Heart left ventricle (tissue), 16 donors: ENCODE measurements at places on chromosomes 3 and 15.
A peak's percentile ranks its signal among the peaks of the same experiment; 100 is the strongest.

DNA sequence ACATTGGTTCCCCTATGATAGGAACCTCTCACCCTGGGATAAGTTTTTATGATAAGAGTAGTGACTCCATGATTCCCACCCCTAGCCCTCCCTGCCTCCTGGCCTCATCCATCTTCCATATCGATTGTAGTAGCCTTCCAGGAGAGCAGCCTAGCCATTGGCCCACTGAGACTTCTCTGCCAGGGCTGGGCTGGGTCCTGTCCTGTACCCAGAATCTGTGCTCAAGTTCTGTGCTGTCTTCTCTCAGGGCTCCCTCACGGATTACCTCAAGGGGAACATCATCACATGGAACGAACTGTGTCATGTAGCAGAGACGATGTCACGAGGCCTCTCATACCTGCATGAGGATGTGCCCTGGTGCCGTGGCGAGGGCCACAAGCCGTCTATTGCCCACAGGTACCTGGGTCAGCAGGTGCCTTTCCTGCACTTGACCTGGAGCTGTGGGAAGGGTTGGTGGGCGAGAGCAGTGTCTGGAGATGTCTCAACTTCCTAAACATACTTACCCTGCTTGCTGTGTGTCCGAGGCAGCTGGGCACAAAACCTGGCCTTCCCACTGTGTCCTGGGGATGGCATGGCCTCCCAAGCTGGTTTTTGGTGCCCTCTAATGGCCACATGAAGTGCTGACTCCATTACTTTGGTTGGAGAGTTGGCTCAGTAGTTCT is 16.6 kb upstream of the EXOG start:
- peak; percentile 61 for DNase-seq
- no peak overlapping the region for H3K4me3 ChIP-seq
- H3K36me3 ChIP-seq, result peaks cover 47% of the 10 kb centered on the region
- H3K4me1 ChIP-seq, result no peaks in the 10 kb centered on the region
- H3K27me3 ChIP-seq, result no peaks in the 10 kb centered on the region
- no peak overlapping the region for H3K27ac ChIP-seq

DNA sequence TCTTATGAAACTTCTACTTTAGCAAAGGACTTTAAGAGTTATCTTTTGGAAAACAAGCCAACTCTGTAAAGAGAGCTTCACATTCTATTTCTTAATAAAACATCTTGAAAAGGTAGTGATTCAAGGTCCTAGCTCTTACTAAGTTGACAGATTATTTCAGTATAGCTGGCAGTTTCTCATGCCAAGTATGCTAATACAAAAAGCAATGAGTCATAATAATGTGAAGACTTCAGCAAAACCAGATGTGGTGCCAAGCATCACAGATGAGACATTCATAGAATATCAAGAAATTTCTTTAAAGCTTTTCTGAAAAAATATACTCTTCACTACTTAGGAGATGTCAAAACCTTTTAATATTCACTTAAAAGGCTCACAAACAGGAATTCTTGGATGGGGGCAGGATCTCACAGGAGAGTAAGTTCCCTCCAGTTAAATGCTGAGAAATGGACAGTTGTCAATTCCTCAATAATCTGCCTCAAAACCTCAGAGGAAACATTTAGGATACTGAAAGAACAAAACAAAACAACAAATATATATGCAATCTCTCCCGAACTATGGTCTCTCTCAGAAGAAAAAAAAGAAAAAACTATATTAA is 45.6 kb downstream of the DCBLD2 start:
- H3K27ac ChIP-seq, result no peak overlapping the region
- DNase-seq, result no peak
- H3K27me3 ChIP-seq, result no peaks in the 10 kb centered on the region
- peaks cover 4% of the 10 kb centered on the region for H3K4me1 ChIP-seq
- H3K4me3 ChIP-seq, result no peak overlapping the region

DNA sequence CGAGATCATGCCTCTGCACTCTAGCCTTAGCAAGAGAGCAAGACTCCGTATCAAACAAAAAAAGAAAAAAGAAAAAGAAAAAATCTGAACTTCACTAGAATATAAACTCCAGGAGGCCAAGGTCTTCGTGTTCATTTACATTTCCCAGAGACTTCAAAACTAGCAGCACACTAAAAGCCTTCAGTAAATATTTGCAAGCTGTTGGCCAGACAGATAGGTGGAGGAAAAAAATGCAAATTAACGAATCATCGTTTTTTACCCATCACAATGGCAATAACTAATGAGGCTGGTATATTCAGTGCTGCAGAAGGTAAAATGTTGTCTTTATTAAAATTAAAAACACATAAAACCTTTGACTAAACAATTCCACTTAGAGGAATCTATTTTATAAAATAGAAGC is 80.6 kb downstream of the CLASP2 start:
- H3K27me3 ChIP-seq, result no peaks in the 10 kb centered on the region
- no peak overlapping the region for H3K4me3 ChIP-seq
- peaks cover 18% of the 10 kb centered on the region for H3K36me3 ChIP-seq
- DNase-seq, result no peak
- no peaks in the 10 kb centered on the region for H3K4me1 ChIP-seq
- H3K27ac ChIP-seq, result no peak overlapping the region

DNA sequence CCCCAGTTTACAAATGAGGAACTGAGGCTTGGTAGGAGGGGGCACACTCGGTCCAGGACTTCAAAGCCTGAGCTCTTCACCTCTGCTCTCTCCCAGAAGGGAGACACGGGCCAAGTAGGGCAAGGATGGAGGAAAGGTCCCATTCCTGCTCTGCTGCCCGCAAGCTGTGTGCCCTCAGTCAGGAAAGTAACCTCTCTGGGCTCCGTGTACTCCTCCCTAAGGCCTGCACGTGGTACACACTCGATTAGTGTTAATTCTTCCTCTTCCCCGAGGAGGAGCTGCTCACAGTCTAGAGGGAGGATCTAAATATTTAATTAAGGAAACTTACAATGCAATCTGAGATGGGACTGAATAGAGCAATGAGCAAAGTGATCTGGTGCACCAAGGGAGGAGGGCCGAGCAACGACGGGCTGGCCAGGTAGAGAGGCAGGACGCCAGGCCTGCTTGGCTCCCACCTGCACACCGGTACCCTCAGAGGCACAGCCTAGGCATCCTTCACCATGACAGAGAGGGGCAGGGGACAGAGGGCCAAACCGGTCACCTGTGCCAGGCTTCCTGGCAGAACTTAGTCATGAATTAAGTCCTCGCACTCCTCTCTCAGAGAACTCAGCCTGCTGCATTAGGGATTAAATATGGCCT is 47.2 kb upstream of the IQSEC1 start:
- DNase-seq, result no peak
- no peaks in the 10 kb centered on the region for H3K4me1 ChIP-seq
- no peaks in the 10 kb centered on the region for H3K36me3 ChIP-seq
- H3K27ac ChIP-seq, result no peak overlapping the region

GRCh38 chr3:42556089-42556632 is 25.6 kb downstream of the SEC22C start:
- H3K36me3 ChIP-seq, result no peaks in the 10 kb centered on the region
- no peak overlapping the region for H3K4me3 ChIP-seq
- H3K27ac ChIP-seq, result no peak overlapping the region
- no peaks in the 10 kb centered on the region for H3K4me1 ChIP-seq
- H3K27me3 ChIP-seq, result no peaks in the 10 kb centered on the region

GRCh38 chr15:84645496-84645895 is 8.6 kb downstream of the WDR73 start:
- H3K27ac ChIP-seq, result no peak overlapping the region
- no peak overlapping the region for H3K4me3 ChIP-seq
- H3K27me3 ChIP-seq, result no peaks in the 10 kb centered on the region
- peaks cover 99% of the 10 kb centered on the region for H3K36me3 ChIP-seq
- no peaks in the 10 kb centered on the region for H3K4me1 ChIP-seq
- no peak for DNase-seq

DNA sequence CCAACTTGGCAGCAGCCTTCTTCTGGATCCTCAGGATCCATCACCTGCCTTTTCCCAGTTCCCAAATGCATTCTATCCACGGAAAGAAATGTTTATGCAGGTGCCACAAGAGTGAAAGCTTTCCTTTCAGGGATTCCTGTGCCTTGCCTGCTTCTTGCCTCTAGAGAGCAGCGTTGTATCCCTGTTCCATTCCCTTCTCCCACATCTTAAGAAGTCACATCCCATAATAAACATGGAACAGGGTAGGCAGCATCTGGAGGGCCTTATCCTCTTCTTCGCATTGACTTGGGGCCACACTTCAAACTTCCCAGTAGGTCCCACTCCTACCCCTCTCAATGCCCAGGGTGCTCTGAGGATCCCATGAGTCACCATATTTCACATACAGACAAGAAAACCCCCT is 72.7 kb upstream of the DCLK3 start:
- no peak overlapping the region for H3K27ac ChIP-seq
- no peaks in the 10 kb centered on the region for H3K27me3 ChIP-seq
- DNase-seq, result no peak
- peaks cover 63% of the 10 kb centered on the region for H3K36me3 ChIP-seq

DNA sequence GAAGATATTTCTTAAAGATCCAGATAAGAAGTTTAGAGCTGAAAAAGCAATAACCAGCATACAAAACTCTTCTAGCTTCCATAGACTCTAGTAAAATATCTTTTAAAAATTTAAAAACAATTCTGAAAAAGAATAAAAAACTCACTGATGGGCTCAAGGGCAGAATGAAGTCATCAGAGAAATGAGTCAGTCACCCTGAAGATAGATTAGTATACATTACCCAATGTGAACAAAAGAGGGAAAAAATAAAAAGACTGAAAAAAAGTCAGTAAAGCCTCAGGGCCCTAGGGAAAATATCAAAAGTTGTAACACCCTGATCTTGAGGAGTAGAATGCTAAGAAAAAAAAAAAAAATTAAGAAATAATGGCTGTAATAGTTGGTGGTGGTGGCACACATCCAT is 11.4 kb downstream of the DET1 start:
- H3K4me1 ChIP-seq, result peaks cover 4% of the 10 kb centered on the region
- H3K4me3 ChIP-seq, result no peak overlapping the region
- DNase-seq, result no peak
- H3K27me3 ChIP-seq, result no peaks in the 10 kb centered on the region

DNA sequence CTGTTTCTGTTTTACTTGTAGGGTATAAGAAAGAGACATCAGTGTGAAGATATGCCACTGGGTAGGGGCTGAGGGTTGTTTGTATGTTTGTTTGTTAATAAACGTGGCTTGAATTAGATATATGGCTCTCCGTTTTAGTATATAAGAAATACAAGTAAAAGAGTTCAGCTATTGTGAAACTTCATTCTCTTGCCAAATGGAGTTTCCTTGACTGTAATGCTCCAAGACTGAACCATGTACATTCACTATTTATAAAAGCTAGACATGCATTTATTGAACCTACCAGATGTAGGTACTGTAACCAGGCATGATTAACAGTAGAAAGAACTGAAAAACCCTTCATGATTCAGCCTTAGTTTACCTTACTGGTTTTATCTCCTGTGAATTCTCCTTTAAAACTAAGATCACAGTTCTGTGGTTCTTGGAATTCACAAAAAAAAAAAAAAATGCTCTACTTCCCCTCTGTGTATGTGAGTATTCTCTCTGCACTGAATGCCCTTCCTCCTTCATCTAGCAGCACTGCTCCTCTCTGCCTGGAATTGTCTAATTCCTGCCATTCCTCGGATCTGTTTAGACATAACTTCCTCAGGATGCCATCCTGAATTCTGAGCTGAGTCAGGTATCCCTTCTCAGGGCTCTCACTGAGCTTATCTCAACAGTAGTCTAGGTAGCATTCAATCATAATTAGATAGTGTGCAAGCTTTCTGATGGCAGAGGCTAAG is 504.4 kb downstream of the FHIT start:
- H3K4me3 ChIP-seq, result no peak overlapping the region
- DNase-seq, result no peak
- H3K27ac ChIP-seq, result no peak overlapping the region
- H3K27me3 ChIP-seq, result no peaks in the 10 kb centered on the region

GRCh38 chr3:64888165-64888564 is 200.4 kb upstream of the ADAMTS9 start:
- no peaks in the 10 kb centered on the region for H3K36me3 ChIP-seq
- H3K4me3 ChIP-seq, result no peak overlapping the region
- no peak for DNase-seq
- H3K27ac ChIP-seq, result no peak overlapping the region
- no peaks in the 10 kb centered on the region for H3K27me3 ChIP-seq

- no peak overlapping the region for H3K4me3 ChIP-seq
- H3K27me3 ChIP-seq, result no peaks in the 10 kb centered on the region
- peaks cover 8% of the 10 kb centered on the region for H3K4me1 ChIP-seq
These were observed 213.6 kb downstream of the GAP43 start for GRCh38 chr3:115836944-115837343.

GRCh38 chr3:107206141-107206540 is 171.1 kb upstream of the CCDC54 start:
- no peaks in the 10 kb centered on the region for H3K36me3 ChIP-seq
- H3K27me3 ChIP-seq, result no peaks in the 10 kb centered on the region
- no peak overlapping the region for H3K27ac ChIP-seq

- no peaks in the 10 kb centered on the region for H3K27me3 ChIP-seq
- no peak overlapping the region for H3K27ac ChIP-seq
- H3K4me1 ChIP-seq, result peaks cover 24% of the 10 kb centered on the region
- no peak overlapping the region for H3K4me3 ChIP-seq
These were observed 35.6 kb upstream of the SEC13 start for GRCh38 chr3:10356461-10356981.

- DNase-seq, result no peak
- H3K36me3 ChIP-seq, result no peaks in the 10 kb centered on the region
- H3K27ac ChIP-seq, result no peak overlapping the region
- H3K27me3 ChIP-seq, result no peaks in the 10 kb centered on the region
These were observed 21.6 kb downstream of the RPL22L1 start for GRCh38 chr3:170848292-170848917.

GRCh38 chr15:59166601-59167265 is 39.9 kb upstream of the LDHAL6B start:
- H3K27me3 ChIP-seq, result no peaks in the 10 kb centered on the region
- H3K36me3 ChIP-seq, result no peaks in the 10 kb centered on the region
- DNase-seq, result no peak
- no peak overlapping the region for H3K27ac ChIP-seq
- H3K4me1 ChIP-seq, result no peaks in the 10 kb centered on the region

DNA sequence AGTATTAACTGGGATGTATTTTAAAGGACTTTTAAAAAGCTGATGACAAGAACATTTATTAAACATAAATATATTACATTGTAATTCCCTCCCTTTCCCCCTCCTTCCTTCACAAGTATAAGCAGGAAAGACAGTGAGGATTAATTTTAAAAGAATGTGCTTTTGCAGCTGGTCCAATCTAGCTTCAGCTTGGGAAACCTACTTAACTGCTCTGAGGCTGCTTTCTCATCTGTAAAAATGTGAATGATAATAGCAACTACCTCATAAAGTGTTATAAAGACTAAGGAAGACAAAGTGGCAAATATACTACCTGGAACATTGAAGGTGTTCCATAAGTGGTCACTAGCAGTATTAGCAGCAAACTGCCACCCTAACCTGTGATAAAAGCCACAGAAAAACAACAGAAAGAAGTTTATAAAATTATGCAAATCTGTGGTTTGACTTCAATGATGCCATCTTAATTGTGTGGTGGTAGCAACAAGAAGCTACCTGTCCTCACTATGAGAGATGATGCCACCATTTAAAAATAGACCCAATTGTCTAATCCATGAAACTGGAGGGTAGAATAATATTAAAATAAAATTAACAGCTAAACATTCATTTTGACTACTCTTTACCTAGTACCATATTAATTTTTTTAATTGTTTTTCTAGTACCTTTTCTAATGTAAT is 20.0 kb downstream of the DHX36 start:
- no peaks in the 10 kb centered on the region for H3K27me3 ChIP-seq
- no peak for DNase-seq
- H3K4me3 ChIP-seq, result no peak overlapping the region
